GM03348 (cell line): ENCODE measurements at places on chromosomes 11 and 22.

DNA sequence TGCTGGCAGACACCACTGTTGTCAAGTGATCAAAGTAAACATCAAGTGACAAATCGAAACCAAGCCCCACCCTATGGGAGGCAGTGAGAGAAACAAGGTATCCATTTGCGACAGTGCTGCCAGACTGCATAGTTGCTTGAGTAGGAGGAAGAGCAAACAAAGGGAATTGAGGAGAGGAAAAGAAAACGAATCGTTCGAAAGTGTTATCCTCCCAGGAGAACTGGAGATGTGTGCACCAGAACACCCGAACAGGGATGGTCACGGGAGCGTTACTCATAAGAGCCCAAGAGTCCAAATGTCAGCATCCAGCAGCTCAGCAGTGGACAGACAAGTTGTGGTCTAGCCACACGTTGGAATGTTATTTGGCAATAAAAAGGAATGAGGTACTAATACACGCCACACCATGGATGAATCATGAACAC is 58.4 kb upstream of the NUP50 start:
- DNase-seq, result peak; percentile 60

- DNase-seq, result no peak
Measured at GRCh38 chr11:63910675-63911074, 6.3 kb downstream of the RCOR2 start.

GRCh38 chr11:2194877-2195755 is 23.5 kb upstream of the TH start:
- DNase-seq, result peak; percentile 88

- DNase-seq, result no peak
Measured at GRCh38 chr22:23532731-23533130, 47.4 kb downstream of the IGLL1 start.

- peak; percentile 48 for DNase-seq
Measured at GRCh38 chr11:76267556-76267955, 61.3 kb upstream of the WNT11 start.

GRCh38 chr11:35540526-35540925 is 15.1 kb upstream of the PAMR1 start:
- DNase-seq, result no peak

DNA sequence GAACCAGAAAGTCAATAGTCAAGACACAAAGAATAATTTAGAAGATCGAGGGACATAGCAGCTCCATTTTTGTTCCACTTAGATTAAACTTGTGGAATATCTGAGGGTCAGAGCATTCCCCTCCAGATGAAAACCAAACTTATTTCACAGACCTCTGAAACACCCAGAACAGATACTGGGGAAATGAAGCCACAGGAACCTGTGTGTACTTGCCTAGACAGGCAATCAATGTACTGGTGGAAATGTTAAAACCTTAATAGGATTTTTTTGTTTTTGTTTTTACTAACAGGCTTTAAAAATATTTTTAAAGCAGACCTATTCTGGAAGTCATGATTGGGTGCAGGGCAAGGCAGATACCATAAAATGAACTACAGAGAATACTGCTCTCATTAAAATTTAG is 4.1 kb upstream of the FAR1 start:
- DNase-seq, result no peak

DNA sequence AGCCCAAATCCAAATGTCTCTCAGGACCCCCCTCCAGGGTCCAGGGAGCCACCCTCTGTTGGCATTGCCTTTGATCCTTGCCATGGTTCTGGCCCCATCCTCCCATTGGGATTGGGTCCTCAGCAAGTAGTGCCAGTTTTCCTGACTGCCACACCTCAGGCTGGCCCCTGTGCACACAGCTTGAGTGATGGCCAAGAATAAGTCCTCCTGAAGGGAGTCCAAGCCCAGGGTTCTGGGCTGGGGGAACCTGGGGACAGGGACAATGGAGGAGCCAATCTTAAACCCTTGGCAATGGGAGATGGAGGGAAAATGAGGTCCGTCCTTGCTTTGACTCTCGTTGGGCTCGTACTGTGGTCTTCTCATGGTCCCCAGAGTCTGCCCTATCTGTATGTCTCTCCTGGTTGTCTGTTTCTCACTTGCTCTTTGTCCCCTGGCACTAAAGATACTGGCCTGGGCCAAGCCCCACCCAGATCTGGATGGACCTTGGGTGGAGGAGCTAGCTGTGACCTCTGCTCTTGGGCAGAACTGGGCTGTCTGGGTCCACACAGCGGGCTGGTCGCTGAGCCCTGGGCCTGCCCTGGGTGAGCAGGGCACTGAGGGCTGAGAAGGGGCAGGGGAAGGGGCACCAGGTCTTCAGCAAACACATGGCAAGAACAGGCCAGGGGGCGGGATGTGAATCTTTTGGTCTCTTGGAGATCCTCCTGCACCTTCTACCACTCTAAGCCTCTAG is 2.9 kb downstream of the SOX10 start:
- no peak for DNase-seq

DNA sequence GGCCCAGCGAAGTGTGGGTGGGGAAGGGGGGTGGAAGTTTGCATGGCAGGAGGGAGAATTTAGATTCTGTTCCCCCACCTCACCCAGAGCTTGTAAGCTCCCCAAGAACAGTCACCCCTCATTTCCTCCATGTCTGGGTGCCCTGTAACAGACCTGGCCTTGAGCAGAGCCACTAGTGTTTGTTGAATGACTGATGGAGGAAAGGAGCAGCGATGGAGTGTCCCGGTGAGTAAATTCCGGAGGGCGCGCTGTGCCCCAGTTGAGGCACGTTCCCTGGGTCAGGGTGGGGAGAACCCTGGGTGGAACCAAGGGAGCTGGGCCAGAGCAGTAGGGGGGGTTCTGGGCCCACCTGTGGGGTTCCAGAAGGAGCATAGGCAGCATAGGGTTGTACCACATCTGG is 827 bp downstream of the NAALADL1 start:
- no peak for DNase-seq

- DNase-seq, result no peak
Measured at GRCh38 chr11:104581246-104581980, 316.8 kb downstream of the CASP12 start.
